ENCODE measurements at places on chromosomes 16 and 17.

DNA sequence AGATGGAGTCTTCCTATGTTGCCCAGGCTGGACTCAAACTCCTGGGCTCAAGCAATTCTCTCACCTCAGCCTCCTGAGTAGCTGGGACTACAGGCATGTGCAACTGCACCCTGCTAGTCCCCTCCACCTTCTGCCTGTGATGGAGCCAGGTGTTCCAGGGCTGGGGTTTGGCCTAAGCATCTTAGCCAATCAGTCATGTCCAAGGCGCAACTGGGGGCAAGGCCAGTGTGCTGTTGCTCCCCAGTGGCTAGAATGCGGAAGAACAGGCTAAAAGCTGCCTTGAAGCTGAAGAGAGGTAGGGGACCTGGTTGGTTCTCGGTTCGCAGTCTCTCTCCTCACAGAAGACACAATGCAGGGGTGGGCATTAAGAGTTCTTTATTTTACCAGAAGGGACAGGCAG, 18.6 kb downstream of the FLOT2 start:
- peak; percentile 81 for DNase-seq

GRCh38 chr17:82118815-82119380, 20.9 kb upstream of the FASN start:
- no peak for DNase-seq

GRCh38 chr16:57889960-57890751, 80.8 kb downstream of the CNGB1 start:
- no peak for DNase-seq

GRCh38 chr17:61131585-61131984, 268.1 kb upstream of the TBX2 start:
- DNase-seq: no peak

DNA sequence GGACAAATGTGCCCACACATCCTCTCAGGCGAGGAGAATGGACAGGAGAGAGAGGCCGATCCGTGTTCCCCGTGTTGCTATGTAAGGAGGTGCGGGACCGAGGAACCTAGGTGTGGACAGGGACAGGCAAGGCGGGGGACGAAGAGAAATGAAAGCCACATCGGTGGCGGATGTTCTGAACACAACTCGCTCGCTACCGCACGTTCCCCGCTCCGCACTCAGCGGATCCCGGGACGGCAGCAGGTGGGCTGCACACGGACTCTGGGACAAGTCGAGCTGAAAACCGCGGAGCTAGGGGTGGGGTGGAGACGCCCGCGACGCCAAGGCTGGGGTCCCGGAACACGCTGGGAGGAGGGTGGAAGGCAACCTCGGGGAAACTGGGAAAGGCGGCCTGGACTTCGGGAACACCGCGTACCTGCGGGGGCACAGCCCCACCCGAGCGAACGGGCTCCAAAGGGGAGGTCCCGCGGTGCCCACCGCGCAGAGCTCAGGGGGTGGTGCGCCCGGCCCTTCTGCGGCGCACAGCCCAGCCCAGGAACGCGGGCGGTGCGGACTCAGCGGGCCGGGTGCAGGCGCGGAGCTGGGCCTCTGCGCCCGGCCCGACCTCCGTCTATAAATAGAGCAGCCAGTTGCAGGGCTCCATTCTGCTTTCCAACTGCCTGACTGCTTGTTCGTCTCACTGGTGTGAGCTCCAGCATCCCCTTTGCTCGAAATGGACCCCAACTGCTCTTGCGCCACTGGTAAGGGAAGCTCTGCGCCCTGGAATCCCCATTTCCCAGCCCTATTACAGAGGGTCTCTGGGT, at the start of gene MT1E:
Gene MT1E (plus strand): TSS at position 642 of the 803 bp plus-strand sequence. CDS start 71 bp downstream, at position 713.
- DNase-seq: no peak

GRCh38 chr16:10663146-10663545, 31.6 kb downstream of the TEKT5 start:
- DNase-seq: no peak

GRCh38 chr16:26644912-26645543, 421.7 kb upstream of the C16orf82 start:
- DNase-seq: no peak

- DNase-seq: no peak
Measured at GRCh38 chr16:68069511-68070248, 15.5 kb upstream of the NFATC3 start.

- DNase-seq: no peak
Measured at GRCh38 chr17:82278786-82279391, 5.4 kb upstream of the CSNK1D start.

- DNase-seq: no peak
Measured at GRCh38 chr16:62548095-62548494, 511.9 kb upstream of the CDH8 start.

DNA sequence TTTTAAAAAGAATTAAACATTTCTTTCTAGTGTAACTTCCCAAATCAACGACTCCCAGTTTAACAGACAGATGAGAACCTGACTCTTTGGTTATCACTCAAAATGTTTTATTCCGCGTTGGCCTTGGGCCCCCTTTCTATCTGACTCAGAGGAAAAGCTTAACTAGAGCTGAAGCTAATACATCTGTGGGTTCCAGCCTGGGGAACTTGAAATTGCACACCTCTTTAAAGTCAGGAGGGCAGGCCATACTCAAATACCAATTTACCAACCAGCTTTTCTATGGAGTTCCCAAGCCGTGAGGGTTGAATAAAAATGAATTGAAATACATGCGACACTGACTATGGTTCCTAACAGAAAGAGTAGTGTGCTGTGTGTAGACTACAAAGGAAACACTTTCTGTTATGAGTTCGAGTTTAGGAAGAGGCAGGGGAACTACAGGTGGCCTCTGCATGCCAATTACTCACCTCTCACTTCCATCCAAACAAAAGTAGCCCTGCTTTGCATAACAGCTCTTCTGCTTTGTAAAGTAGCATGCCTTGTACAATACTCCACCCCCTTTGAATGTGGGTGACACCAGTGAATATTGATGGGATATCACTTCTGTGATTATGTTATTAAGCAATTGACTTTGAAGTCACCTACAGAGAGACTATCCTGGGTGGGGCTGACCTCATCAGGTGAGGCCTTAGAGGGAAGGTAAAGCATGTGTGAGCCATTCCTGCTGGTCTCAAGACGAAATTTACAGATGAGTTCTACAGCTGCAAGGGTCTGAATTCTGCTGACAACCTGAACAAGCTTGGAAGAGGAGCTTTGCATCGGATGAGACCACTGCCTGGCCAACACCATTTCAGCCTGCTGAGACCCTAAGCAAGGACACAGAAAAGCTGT, 92.1 kb downstream of the WDR59 start:
- no peak for DNase-seq

- DNase-seq: peak; percentile 88
Measured at GRCh38 chr17:78013683-78014467, 55.4 kb downstream of the TNRC6C start.

DNA sequence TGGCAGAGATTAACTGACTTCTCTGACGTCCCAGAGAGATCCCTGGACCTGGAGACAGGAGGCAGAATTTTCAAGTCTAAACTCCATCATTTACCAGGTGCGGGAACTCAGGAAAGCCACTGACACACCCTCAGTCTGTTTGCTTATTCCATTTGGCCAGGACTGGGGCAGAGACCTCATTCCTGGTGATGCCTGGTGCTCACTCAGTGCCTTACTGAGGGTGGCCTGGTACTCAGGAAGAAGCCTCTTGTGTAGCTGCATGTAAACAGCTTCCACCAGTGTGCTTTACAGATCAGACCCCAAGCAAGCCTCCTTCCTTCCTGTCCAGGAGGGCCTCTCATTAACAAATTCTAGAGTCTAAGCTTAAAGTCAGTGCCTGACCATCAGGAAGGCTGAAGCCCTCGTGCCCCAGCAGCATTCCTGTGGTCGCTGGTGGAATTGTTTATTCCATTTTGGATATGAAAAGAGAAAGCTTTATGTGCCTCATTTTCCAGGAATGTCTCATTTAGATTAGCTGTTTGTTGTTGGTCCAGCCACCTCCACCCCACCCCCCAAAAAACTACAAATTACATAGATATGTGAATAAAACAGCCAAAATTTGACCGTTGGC, 236.1 kb upstream of the CDH5 start:
- peak; percentile 20 for DNase-seq

GRCh38 chr17:48177816-48178215, 70.2 kb downstream of the SNX11 start:
- no peak for DNase-seq

DNA sequence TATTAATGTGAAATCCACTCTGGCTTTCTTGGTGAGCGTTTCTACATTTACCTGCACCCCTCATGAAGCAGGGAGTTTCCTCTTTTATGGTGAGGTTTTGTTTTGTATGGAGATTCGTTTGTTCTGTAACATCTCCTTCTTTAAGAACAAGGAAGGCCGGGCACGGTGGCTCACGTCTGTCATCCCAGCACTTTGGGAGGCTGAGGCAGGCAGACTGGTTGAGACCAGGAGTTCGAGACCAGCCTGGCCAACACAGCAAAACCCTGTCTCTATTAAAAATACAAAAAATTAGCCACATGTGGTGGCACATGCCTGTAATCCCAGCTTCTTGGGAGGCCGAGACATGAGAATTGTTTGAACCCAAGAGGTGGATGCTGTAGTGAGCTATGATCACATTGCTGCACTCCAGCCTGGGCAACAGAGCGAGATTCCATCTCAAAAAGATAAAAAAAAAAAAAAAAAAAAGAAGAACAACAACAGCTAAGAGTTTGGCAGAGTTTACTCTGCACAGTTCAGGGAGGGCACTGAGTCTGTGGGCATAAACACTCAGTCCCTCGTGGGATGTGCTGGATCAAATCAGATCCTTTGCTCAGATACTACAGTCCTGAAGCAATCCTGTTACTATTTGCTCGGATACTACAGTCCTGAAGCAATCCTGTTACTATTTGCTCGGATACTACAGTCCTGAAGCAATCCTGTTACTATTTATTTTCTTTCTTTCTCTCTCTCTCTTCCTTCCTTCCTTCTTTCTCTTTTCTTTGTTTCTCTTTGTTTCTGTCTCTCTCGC, 28.9 kb downstream of the ADCY9 start:
- DNase-seq: no peak
